ENCODE measurements at places on chromosomes 12 and 14.

DNA sequence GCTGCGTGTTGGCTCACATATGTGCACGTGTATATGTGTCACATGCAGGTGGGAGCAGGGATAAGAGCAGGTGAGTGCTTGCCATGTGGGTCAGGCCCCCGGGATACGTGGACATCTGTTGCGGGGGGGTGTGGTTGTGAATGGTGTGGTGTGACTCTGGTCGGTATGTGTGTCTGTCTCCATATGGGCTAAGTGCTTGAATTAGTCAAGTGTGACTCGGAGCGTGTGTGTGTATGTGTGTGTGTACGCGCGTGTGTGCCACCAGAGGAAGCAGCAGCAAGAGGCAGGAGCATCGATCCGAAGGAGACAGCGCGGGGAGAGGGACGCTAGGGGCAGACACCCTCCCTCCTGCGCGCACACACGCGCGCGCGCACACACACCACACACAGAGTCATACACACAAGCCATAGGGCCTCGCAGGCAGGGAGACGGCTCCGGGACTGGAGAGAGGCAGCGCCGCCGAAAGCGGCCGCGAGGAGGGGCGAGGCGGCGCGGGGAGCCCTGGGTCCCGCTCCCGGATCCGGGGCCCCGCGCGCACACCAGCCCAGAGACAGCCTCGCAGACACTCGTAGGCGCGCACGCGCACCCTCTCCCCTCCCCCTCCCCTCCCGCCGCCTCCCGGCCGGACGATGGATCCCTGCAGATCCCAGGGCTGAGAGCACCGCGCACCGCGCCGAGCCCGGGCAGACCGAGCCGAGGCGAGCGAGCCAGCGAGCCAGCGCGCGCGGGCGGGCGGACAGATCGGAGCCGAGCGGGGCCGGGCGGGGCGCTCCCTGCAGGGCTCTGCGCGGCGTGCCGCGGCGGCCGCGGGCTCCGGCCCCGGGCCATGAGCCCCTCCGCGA, at the start of gene ASIC1:
ASIC1 (plus strand) TSS at position 597 of the 842 bp plus-strand sequence. CDS start 1,171 bp downstream, outside the sequence.
- peak; percentile 19 for DNase-seq

- DNase-seq, result no peak
Measured at GRCh38 chr14:54427871-54428270, 13.3 kb downstream of the CNIH1 start.

DNA sequence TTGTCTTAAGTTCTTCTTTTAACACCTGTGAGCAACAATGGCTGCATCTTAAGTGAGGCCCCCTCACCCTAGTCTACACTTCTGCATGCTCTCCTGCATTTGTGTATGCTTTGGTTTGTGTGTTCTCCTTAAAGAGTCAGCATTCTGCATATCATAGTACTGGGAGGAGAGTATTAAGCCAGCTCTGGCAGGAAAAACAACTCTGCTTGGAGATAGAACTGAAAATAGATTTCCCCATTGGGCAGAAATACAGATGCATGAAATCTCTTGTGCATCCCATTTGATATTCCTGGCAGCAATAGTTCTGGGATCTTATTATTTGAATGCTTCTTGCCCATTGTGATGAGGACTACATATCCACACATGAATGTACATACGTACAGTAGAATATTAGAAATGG, 70.6 kb upstream of the PRICKLE1 start:
- DNase-seq, result no peak

DNA sequence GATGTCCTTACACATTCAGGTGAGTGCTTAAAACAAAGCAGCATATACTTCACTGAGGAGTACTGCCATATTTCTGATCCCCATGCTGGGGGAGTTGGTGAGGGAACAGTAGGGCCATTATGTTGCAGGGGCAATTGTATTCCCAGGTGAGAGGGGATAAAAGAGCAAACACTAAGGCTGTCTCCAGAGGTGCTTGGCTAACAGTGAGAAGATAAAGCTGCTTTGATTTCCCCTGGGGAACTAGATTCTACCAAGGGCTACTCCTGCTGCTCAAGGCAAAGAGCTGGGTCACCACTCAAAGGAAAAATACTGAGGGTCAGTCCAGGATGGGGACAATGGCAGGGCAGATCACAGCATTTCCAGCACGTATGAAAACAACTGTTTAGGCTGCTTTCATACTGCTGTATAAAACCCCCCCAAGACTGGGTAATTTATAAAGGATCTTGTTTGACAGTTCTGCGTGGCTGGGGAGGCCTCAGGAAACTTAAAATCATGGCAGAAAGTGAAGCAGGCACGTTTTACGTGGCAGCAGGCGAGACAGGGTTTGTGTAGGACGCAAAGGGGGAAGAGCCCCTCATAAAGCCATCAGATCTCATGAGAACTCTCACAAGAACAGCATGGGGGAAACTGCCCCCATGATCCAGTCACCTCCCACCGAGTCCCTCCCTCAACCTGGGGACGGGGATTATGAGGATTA, 47.8 kb upstream of the OR5AU1 start:
- DNase-seq, result no peak

DNA sequence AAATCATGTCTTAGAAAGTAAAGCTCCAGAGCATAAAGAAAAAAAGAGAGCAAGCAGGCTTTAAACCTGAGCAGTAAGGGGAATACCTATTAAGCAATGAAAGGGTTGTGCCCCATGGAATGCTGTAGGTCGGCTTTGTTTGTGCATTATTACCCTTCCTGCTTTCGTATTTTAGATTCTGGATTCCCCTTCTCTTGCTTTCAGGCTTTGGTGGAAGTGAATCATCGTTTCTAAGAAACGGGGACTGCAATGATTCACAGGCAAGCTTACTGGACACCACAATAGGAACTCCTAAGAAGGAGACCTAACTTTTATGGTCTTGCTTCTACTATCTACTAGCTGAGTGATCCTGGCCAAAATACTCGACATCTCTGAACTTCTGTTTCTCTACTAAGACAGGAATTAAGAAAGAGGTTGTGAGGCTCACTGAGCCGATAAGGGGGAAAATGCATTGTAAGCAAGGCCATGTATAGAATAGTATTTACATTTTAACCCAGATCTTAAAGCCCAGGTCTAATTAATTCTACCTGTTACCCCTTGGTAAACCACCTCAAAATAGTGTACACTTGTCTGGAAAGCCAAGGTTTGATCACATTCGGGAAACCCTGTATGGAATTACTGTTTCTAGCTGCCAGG, 1.2 kb upstream of the BMAL2 start:
- peak; percentile 93 for DNase-seq

- peak; percentile 12 for DNase-seq
Measured at GRCh38 chr12:2003676-2004112, 563 bp downstream of the DCP1B start.

GRCh38 chr14:68794851-68795596, 2.2 kb upstream of the ZFP36L1 start:
- DNase-seq, result peak; percentile 87

DNA sequence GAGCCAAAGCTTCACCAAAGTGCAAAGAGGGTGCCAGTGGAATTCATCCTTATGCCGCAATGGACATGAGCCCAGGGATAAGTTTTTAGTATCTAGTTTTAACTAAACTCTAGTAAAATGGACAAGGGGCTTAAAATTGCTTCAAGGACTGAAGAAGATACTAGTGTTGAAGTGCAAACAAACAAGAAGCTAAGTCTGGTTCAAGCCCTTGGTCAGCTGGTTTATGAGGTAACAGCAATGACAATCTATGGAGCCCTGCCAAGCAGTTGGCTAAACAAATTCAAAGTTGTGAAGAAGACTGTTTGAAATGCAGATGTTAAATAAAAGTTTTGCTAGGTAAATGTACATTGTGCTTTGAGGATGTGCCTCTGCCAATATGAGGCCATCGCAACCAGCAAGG, 209.4 kb downstream of the KTN1 start:
- no peak for DNase-seq

- DNase-seq, result no peak
Measured at GRCh38 chr12:32457251-32458025, 58.1 kb downstream of the FGD4 start.

GRCh38 chr12:124518051-124518932, 49.1 kb downstream of the NCOR2 start:
- peak; percentile 100 for DNase-seq

DNA sequence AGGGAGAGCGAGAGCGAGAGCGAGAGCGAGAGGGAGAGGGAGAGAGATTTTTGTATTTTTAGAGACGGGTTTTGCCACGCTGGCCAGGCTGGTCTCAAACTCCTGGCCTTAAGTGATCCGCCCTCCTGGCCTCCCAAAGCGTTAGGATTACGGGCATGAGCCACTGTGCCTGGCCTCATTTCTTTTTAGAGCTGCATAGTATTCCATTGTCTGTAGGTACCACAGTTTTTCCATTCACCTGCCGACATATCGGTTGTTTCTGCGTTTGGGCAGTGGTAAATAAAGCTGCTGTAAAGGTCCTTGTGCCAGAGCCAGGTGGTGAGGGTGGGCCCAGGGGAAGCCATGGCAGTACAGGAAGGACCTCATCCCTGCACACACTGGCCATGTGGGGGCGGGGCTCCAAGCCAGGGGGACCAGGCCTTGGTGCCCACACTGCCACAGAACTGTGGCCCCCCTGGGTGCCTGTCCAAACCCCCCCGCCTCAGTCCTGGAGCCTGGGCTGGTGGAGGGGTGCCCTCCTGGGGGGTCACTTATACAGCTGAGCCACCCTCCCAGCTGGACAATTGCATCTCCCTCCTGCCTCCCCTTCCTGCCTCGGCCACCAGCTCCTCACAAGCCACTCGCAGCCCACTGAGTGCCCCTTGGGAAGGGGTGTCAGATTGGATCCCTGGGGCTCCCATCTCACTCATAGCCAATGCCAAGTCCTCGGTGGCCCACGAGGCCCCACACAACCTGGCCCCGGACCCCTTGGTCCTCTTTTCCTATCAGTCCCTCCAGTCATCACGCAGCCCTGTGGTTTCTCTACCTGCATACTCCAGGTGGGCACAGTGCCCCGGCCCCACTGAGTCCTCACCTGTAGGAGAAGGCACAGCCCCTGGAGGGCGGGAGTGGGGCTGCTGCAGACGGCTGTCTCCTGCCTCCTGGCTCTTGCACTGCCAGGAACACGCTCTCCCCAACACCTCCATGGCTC, 1.7 kb upstream of the PUS1 start:
- no peak for DNase-seq

- no peak for DNase-seq
Measured at GRCh38 chr12:132428936-132429601, 60.9 kb upstream of the FBRSL1 start.

DNA sequence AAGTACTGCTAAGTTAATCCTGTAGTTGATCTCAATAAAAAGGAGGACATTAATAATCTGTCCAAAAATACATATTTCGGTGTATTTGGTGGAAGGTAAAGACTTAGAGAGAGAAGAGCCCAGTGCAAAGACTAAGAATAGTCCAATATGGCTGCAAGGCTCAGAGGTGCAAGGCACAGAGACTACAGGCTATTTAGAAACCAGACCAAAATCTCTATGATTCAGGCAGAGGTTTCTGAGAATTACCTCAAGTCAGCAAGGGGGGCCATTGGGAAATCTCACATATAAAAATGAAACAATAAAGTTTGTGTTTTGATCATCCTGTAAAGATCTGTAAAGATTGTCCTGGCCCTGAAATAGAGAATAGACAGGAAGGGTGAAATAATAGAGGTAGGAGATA, 1173.0 kb downstream of the VRK1 start:
- no peak for DNase-seq

DNA sequence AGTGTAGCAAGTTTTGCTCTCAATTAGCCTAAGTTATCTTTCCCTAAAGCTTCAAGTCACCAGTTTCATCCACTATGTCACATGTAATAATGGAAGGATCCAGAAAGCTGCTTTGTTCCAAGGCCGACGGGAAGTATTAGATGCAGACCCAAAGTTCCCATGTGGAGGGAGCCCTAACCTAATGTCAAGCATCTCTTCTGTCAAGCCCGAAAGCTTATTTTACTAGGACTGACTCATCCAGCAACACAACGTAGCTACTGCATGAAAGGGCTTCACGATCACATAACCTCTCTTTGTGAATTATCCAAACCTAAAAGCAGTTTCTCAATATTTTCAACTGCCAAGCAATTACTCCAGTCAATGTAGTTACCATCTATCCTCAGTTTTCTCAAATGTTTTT, 133.4 kb downstream of the SLC6A15 start:
- no peak for DNase-seq

Data from HFFc6 (cell line).